IPS DF 19.7 (cell line): ENCODE measurements at places on chromosomes 7 and 10.

GRCh38 chr10:78217336-78217735, 183.7 kb downstream of the RPS24 start:
- no peak for DNase-seq

DNA sequence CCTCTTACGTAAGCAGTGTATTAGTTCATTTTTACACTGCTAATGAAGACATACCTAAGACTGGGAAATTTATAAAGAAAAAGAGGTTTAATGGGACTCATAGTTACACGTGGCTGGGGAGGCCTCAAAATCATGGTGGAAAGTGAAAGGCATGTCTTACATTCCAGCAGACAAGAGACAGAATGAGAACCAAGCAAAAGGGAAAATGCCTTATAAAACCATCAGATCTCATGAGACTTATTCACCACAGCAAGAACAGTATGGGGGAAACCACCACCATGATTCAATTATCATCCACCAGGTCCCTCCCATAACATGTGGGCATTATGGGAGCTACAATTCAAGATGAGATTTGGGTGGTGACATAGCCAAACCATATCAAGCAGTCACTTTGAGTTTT, 126.3 kb upstream of the CXCL12 start:
- DNase-seq: no peak

- peak; percentile 30 for DNase-seq
Observed at GRCh38 chr10:106467506-106467905, 697.0 kb downstream of the SORCS1 start.

GRCh38 chr10:59719374-59719773, 9.7 kb upstream of the SLC16A9 start:
- no peak for DNase-seq

DNA sequence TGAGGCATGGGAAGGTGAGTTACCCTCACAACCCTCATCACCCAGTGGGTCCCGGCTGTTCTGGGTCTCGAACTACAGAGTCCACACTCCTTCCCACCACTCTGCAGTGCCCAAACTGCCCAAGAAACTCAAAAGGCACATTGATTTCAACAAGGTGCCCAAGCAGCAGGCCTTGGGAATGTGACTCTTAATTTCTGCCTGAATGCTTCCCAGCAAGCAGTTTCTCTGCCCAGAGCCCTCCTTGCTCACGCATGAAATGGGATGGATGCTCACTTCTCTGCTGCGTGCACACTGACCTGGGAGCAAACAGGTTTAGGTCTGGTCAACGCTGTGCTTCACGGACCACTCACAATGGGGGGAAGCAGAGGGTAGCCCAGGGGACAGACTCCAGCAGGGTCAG, 77.9 kb downstream of the GRB10 start:
- no peak for DNase-seq

GRCh38 chr7:17912536-17913235, 27.6 kb downstream of the SNX13 start:
- DNase-seq: no peak

GRCh38 chr10:78378192-78378591, 344.5 kb downstream of the RPS24 start:
- no peak for DNase-seq

- no peak for DNase-seq
Observed at GRCh38 chr7:54846273-54846672, 87.3 kb upstream of the SEC61G start.

GRCh38 chr7:102073931-102074880, 212.5 kb upstream of the SH2B2 start:
- no peak for DNase-seq

DNA sequence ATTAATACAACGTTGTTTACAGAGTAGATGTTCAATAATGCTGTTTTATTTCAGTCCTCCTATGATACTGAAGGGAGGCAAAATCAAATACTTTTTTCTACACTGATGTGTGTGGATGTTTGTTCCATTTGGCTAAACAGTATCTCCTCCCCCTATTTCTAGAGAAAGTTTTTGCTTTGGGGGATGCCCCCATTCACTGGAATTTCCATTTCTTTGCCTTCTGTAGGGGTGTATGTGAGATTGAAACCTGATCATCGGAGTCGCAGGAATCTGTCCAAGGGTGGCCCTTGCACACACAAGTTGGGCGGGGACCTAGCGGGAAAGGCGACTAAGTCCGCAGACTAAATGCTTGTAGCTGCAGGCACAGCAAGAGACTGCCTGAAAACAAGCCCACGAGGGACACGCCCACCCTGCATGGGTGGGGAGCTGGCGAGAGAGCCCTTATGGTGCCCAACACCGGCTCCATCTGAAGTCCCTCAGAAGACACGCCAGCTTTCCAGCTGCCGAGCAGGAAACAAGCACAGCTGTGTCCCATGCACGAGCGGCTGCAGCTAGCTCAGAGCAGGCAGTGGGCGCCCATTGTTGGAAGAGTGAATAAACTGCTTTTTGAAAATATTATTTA, 58.0 kb downstream of the ESYT2 start:
- DNase-seq: no peak

- no peak for DNase-seq
Observed at GRCh38 chr10:27285093-27285492, 44.5 kb upstream of the ACBD5 start.

DNA sequence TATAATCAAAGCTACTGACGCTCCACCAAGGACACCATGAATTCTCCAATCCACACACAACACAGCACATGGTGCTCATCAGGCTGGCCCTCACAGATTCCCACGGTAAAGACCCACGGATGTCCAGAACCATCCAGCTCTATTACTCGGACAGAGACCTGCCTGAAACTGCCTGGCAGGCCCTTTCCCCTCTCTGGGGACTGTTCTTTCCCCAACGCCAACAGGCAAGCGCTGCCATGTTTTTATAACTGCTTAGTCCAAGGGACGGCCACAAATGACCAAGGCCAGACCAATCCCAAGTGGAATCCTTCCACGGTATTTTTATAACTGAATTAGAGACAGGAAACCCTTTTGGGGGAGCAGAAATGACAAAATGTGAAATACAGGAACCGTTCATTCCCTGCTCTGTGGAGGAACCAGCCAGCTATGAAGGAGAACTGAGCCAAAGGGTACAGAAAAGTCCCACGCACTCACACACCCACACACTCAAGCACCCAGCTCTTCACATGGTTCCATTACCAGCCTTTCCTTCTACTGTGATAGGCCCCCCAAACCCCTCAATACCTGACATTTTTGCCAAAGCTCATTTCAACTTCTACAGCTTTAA, 4.1 kb downstream of the PIP4K2A start:
- no peak for DNase-seq

- no peak for DNase-seq
Observed at GRCh38 chr10:31808258-31809218, 120.1 kb downstream of the ARHGAP12 start.

GRCh38 chr7:136134503-136134902, 157.3 kb upstream of the MTPN start:
- no peak for DNase-seq

- peak; percentile 83 for DNase-seq
Observed at GRCh38 chr7:91264046-91264923, at the start of gene FZD1. Gene FZD1, plus strand, starts transcription at chr7:91264433. Its CDS starts 448 bp downstream, at chr7:91264881.

DNA sequence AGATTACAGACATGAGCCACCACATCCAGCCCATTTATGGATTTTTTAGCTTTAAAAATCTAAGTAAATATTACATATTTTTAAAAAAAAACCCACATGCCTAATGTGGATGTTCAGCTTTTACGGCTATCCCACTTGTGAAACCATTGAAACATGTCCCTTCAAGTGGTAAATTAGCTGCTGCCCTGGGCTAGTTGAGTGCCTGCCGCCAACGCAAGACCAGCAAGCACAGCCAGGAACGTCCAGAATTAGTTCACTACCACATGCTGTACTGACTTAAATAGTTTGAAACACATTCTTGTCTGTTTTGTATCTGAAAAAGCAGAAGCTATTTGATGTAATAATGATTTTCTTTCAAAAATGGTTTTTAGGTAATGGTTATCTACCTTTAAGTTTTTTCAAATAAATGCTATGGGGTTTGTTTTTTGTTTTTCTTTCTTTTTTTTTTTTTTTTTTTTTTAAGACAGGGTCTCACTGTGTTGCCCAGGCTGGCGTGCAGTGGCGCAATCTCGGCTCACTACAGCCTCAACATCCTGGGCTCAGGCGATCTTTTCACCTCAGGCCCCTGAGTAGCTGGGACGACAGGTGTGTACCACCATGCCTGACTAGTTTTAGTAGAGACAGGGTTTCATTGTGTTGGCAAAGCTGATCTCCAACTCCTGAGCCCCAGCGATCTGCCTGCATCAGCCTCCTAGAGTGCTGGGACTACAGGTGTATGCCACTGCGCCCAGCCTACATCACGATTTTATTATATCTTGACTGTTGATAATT, 57.0 kb downstream of the KLRG2 start:
- no peak for DNase-seq

DNA sequence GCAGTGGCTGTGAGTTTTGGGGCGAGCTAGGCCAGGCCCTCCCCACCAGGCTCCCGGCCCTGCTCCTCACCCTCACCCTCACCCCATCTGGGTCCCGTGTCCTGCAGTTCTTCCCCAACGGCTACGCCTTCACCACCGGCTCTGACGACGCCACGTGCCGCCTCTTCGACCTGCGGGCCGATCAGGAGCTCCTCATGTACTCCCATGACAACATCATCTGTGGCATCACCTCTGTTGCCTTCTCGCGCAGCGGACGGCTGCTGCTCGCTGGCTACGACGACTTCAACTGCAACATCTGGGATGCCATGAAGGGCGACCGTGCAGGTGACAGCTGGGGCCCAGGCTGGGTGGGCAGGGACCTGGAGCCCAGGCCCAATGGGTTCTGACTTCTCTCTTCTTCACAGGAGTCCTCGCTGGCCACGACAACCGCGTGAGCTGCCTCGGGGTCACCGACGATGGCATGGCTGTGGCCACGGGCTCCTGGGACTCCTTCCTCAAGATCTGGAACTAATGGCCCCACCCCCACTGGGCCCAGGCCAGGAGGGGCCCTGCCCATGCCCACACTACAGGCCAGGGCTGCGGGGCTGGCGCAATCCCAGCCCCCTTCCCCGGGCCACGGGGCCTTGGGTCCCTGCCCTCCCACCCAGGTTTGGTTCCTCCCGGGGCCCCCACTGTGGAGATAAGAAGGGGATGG, 4.9 kb downstream of the GNB2 start:
- no peak for DNase-seq

GRCh38 chr10:3720228-3721019, 64.6 kb downstream of the KLF6 start:
- DNase-seq: no peak

- peak; percentile 84 for DNase-seq
Observed at GRCh38 chr10:99917963-99918825, 91.6 kb downstream of the DNMBP start.

DNA sequence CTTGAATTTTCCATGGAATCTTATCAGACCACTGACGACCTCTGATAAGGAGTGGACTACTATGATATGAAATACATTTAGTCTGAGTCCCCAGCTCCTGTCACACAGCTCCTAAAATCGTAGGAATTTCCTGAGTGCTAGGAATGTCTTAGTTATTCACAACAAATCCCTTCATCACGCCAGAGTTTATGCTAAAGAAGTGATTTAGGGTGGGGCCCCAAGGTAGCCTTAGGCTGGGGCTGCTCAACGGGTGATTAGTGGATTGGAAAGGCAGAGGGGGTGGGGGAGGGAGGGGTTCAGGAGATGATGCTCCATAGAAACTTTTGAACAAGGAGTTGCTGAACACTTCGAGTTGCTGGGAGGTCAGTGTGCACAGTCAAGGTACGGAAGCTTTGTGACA, 7.0 kb upstream of the TET1 start:
- no peak for DNase-seq

GRCh38 chr7:10429031-10429430, 544.6 kb upstream of the PHF14 start:
- DNase-seq: no peak

GRCh38 chr7:26198781-26199169, 1.8 kb downstream of the HNRNPA2B1 start:
- DNase-seq: no peak

DNA sequence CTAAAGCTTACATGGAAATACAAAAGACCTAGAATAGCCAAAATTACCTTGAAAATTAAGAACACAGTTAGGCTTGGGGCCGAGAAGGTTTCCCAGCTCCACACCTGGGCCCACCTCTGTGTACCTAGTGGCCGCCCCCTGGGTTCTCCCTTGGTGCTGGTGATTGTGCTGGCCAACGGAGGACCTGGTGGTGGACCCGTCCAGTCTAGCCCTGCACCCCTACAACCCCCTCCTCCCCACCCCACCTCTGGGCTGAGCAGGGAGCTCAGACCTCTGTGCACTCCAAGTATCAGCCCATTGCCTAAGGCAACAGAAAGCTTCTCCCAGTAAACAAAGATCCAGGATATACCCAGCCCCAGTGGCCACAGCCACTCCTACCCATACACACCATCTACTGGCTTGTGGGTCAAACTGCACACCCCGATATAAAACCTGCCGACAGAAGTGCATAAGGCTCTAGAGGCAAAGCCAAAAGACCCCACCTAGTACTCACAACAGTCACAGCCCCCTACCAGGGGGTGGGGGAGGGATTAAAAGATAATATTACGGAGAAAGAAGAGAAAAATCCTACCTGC, 105.0 kb upstream of the DIP2C start:
- no peak for DNase-seq

DNA sequence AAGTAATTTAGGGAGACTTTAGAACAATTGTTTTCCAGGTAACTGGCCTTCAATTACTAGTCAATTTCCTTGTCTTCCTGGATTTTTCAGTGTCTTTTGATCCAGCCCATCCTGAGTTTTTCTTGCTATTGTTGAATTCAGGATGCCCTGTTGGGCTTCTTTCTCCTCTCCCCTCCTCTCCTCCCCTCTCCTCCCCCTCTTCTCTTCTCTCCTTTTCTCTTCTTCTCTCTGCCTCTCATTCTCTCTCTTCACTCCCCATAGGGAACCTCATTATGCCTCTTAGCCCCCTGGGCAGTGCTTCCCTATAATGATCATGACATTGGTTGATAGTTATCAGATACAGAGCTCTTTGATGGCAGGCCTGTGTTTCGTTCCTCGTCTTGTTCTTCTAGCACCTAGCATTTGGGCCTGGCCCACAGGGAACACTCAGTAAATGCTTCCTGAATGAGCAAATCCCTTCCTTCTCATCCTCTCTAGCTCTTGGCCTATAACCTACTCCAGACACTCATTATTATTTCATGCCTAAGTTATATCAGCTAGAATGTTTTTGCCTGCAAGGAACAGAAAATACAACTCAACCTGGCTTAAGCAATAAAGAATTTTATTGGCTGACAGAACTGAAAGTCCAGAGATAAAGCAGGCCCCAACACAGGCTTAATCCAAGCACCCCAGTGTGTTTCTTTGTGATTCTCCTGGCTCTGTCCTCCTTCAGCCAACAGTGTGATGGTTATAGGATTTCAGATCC, 56.8 kb downstream of the CACNB2 start:
- DNase-seq: no peak

- no peak for DNase-seq
Observed at GRCh38 chr7:157875230-157876179, 538.7 kb downstream of the DNAJB6 start.

- DNase-seq: no peak
Observed at GRCh38 chr10:46019177-46019528, 11.3 kb downstream of the NCOA4 start.

DNA sequence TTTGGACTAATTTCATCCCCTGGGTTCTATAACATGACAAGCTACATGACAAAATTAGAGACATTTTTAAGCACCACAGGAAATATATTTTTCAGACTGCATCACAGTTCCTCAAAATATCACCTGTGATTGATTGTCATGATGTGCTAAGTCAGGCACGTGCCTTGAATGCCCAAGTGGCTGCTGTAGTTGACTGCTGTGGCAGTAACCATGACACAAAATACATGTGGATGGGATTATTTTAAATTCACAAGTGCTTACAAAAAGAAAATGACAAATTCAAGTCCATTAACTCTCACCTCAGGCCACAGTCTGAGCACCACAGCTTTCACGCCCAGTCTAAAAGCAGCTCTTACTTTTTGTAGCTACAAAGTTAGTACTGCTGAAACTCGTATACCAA, 45.5 kb downstream of the TNPO3 start:
- no peak for DNase-seq
